Aorta (tissue), 5 donors: ENCODE measurements at places on chromosomes 2 and 18.

GRCh38 chr2:6674381-6674780 is 191.3 kb downstream of the CMPK2 start:
- DNase-seq = no peak

DNA sequence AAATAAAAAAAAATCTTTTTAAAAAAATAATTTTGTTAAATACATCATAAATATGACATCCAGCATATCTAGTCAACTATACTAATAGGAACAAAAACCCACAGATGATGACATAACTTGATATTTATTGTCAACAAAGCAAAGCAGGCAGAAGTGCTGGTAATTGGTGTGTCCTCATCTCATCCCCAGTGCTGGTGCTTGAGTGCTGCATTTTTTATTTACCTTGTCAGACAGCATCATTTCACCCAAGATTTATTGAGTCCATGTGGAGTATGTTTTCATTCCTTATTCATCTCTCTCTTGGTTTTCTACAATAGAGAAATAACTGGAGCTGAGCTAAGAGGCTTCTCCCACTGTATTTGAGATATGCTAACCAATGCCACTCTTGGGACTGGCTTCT is 191.6 kb upstream of the SLC14A2 start:
- no peak for DNase-seq

GRCh38 chr2:196427986-196428634 is 211.4 kb upstream of the CCDC150 start:
- DNase-seq = no peak

DNA sequence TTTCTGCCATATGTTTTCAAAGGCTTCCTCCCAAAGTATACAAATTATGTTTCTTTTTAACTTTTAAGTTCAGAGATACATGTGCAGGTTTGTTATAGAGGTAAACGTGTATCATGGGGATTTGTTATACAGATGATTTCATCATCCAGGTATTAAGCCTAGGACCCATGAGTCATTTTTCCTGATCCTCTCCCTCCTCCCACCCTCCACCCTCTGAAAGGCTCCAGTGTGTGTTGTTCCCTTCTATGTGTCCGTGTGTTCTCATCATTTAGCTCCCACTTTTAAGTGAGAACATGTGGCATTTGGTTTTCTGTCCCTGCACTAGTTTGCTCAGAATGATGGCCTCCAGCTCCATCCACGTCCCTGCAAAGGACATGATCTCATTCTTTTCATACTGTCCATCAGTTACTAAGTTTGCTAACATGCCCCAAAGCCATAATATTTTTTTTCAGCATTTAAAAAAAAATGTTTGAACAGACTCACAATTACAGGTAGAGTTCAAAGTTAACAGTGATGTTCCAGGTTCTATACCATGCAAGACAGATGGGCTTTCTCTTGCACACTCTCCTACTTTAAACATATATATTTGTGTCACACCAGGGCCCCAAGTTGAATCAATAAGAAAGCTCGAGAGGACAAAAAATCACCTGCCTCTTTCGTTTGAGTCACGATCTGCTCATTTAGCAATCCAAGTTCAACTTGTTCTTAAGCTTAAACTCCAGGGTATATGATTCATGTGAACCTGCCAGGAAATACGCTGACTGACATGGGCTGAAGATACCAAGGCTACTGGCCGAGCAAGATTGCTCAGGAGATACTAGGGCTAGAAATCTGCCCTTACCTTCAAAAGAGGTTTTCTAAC is 77.6 kb downstream of the AP1S3 start:
- no peak for DNase-seq

DNA sequence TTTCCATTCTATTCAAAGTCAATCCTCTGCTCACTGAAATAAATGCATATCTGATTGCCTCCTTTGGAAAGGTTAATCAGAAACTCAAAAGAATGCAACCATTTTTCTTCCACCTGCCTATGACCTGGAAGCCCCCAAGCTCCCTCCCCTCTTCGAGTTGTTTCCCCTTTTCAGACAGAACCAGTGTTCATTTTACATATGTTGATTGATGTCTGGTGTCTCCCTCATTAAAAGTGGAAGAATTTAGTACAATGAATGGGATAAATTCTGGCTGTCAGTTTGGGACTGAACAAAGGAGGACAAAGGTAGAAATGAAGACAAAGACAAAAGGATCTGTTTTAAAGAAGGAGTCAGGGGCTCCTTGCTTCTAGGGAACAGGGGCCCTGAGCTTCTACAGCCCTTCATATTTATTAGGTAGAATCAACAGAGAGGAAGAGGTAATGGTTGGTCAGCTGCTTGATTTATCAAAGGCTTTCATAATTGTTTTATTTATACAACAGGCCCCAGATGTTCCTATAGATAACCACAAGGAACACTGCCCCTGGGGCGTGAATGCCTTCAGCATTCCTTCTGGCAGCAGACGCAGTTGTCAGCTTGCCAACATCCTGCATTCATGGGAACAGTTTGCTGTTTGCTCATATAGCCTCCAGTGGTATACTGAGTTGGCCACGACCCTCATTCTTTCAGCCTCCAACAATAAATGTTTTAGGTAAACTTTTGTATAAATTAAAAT is 949.8 kb upstream of the LRATD1 start:
- DNase-seq = no peak

GRCh38 chr2:119818792-119819191 is 59.1 kb downstream of the PTPN4 start:
- no peak for DNase-seq
